ENCODE measurements at places on chromosomes 6 and 20.

- no peak for DNase-seq
Observed at GRCh38 chr6:16472349-16473069, 234.1 kb downstream of the GMPR start.

DNA sequence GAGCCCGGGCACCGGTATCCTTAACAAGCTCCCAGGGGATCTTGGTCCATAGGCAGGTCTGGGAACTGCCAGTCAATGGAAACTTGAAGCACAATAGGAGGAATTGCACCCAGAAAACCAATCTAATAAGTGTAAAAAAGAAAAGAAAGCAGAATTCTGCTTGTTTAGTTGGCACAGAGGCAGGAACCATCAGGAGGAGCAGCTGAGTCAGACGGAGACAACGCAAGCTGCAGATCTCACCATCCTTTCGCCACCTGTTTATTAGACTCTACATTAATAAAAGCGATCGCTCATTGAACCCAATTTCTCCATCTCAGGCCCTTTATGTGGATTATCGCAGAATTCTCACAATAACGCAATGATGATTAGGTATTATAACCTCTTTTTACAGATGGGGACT lies 9.8 kb downstream of the ZFP64 start:
- no peak for DNase-seq

DNA sequence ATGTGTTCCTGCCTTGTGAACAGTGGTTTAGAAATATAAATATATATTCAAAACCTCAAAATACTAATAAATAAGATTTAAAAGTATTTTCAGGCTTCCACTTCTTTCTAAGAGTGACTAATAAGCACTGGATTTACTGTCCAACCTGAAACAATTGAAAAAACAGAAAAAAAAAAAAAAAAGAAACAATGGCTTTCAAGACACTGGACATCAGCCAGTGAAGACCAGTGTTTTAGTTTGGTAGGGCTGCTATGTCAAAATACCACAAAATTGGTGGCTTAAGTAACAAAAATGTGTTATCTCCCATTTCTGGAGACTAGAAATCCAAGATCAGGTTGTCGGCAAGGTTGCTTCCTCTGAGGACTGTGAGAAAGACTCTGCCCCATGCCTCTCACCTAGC lies 101.4 kb upstream of the PDE7B start:
- no peak for DNase-seq

DNA sequence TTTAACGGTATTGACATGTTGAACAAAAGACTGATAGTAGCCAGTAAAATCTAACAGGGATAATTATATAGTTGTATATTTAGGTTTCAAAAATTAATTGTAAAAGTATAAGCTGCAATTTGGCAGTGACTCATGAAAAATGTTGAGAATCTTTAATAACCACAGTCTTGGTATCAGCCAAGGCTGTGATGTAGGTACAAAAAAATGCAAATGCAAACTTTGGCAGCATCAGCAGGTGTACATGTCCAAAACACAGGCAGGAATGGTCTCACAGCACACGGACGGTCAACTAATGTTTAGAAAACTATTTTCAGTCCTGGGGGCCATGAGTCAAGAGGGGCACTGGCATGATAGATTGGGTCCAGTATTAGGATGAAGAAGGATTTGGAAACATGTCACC lies 58.5 kb upstream of the BEND3 start:
- no peak for DNase-seq

GRCh38 chr20:43838703-43839060 lies 76.0 kb upstream of the TOX2 start:
- DNase-seq = no peak

- DNase-seq = peak; percentile 70
Observed at GRCh38 chr6:36650848-36651478, 27.6 kb upstream of the CDKN1A start.

GRCh38 chr6:112651239-112651638 lies 304.1 kb downstream of the RFPL4B start:
- no peak for DNase-seq

- no peak for DNase-seq
Observed at GRCh38 chr20:17985388-17986018, 16.7 kb downstream of the MGME1 start.

GRCh38 chr6:15781333-15781732 lies 118.5 kb upstream of the DTNBP1 start:
- DNase-seq = no peak

DNA sequence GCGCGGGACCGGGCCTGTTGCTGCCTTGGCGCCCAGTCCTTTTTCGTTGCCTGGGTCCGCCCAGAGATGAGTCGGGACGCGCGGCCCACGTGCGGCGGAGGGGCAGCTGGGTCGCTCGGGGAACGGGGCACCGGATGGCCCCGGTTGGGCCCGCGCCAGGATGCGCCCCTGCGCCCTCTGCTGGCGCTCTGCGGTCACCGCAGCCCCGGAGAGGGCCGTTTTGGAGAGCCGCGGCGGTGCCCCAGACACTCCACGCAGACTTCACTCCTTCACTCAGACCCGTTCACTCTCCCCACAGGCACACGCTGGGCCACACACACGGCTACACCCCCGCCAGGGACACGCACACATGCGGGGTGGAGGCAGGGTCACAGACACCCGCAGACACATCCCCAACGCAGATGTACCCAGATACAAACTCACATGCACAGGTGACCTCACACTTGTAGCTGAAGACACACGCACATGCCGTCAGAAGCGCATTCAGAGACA lies 38.8 kb downstream of the SRC start:
- DNase-seq = peak; percentile 89

DNA sequence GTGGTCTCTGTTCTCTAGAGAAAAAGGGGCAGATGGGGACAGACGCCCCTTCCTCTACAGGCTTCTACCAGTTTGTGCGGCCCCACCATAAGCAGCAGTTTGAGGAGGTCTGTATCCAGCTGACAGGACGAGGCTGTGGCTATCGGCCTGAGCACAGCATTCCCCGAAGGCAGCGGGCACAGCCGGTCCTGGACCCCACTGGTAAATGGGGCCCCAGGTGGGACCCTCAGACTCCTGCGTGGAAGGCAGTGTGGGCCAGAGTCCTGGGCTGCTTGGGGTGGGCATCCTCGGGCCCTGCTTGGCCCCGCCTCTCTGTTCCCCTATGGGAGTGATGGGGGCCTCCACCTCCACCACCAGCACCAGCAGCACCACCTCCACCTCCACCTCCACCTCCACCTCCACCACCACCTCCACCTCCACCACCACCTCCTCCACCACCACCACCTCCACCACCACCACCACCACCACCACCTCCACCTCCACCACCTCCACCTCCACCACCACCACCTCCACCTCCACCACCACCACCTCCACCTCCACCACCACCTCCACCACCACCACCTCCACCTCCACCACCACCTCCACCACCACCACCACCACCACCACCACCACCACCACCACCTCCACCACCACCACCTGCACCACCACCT lies 3.2 kb upstream of the TNFRSF6B start:
- no peak for DNase-seq

DNA sequence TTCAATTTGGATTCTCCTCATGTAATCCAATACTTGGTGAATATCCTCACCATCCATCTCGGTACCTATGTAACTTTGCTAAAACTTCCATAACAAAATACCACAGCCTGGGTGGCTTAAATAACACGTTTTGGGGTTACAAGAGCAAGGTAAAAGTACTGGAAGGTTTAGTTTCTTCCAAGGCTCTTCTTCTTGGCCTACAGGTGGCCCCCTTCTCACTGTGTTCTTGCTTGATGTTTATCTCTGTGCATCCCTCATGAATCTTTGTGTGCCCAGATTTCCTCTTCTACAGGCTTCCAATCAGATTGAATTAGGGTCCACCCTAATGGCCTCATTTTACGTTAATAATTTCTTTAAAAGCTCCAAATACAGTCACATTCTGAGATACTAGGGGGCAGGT lies 163.3 kb upstream of the HCRTR2 start:
- DNase-seq = no peak

DNA sequence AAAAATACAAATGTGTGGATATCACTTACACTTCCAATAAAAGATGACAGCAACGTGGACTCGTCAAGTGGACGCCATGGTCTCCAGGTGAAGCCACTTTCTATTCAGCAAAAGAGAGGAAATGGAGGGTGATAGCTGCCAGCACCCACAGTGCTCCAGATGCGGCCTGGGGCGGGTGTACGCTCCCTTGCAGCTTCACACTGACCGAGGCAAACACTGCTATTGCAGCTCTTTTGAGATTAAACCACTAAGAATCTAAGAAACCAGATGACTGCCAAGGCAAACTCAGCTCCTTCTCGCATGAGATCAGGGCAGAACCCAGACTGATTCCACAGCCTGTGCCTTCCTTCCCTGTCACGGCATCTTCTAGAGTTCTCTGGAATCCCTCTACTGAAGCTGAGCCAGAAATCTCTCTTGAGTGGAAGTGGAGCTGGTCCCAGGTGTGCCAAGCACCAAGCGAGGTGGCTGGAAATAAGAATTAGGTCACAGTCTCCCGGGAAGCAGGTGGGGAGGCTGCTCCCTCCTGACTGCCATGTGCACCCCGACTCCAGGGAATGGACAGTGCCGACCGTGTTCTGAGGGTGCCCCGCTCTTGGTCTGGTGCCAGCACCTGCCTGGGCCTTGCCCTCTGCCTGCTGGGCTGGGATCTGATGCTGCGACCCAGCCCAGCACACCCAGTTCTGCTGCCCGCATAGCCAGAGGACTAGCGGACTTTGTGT lies 90.1 kb upstream of the AFDN start:
- no peak for DNase-seq

DNA sequence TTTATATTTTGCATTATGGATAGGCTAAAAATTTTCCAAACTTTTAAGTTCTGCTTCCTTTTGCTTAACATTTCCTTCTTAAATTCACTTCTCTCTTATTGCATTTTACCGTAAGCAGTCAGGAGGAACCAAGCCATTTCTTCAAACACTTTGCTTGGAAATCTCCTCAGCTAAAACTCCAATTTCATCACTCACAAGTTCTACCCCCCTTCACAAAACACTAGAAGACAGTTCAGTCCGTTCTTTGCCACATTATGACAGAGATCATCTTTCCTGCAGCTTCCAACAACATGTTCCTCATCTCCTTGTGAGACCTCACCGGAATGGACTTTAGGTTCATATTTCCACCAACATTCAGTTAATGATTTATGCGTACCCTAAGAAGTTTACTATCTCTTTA lies 79.2 kb upstream of the LY86 start:
- DNase-seq = no peak

DNA sequence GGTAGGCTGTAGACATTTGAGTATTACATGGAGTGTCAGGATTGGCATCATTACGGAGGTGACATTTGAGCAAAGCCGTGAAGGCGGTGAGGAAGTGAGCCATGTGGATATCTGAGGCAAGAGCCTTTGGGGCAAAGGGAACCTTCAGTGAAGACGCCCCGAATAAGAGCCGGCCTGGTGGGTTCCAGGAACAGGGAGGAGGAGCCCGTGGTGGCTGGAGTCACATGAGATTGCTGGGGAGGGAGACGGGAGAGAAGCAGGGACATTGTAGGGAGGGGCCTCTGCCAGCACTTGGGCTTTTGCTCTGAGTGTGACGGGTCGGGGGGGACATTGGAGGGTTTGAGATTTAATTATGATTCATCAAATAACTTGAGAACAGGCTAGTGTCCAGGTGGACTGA lies 78.3 kb downstream of the PHACTR3 start:
- DNase-seq = no peak

GRCh38 chr6:154951345-154952200 lies 43.5 kb upstream of the TIAM2 start:
- peak; percentile 46 for DNase-seq

DNA sequence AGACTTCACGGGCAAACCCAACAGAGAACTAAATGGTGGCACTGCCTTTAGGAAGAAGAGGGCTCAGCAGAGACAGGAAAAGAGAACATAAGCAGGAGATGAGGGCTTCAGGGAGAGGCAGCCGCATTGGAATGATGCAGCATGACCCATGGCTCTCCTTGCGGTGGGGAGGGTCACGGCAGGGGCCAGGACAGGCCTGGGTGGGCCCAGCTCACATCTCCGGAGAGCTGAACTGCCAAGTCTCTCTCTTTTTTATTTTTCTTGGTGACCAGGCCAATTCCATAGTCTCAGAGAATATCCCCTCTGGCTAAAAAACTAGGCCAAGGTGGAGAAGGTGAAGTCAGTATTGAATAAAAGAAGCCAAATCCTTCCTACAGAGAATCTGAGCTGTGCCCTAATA lies 77.5 kb upstream of the TRAF3IP2 start:
- no peak for DNase-seq

DNA sequence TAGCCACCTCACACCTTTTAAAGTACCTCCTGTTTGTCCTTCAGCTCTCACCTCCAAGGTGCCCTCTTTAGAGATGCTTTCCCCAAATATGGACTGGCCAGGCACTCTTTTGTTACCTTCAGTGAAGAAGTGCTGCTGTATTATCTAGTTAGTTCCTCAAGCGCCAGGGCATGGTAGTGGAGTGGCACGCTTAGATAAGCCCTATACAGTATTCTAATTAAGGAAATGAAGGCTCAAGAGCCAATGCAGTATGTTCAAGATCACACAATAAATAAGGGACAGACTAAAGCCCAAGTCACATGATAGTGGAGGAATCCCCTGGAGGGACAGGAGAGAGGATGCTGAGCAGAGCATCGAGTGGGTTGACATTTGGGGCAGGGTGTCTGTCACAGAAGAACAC lies 28.5 kb upstream of the GFOD1 start:
- no peak for DNase-seq

DNA sequence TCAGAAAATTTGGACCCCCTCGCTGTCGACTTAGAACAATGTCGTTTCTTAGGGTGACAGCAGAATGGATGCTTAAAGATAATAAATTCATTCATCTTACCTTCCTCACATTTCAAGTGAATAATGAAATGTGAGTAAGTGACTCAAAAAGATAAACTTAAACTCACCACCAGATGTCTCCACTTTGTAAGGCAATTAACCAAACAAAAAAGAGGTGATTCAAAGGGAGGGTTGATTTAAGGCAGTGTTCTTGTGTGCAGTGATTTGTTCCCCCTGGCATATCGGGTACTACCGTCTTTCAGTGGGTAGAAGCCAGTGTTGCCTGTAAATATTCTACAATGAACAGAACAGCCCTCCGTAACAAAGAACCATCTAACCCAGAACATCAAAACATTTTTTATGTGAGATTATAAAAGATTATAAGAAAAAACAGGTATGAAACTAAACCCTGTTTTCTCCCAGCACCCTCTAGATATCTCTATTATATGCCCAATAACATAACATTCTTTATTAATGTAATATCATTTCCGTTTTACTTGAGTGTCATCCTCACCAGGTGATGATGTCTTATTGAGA lies 589.7 kb downstream of the CBLN4 start:
- no peak for DNase-seq

DNA sequence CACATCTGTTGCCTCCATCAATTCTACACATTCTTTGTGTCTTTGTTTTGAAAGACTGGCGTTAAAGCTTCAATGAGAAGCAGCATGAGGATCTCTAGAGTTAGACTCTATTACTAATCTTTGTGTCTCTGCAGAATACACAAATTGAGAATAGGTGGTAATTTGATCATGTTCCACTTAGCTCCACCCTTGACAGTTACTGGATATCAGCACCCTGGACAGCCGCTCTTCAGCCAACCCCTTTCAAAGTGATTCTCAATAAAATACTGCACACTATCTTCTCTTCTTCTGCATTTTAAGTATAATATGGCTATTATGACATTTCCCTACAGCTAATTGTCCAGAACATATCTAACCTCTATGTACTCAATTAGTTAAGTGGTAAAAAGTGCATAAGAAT lies 54.3 kb upstream of the CNR1 start:
- DNase-seq = peak; percentile 14

- no peak for DNase-seq
Observed at GRCh38 chr20:4875578-4876067, 125.7 kb downstream of the SLC23A2 start.

Data from GM10248 (cell line).